ENCODE measurements at places on chromosomes 2 and 18.

- DNase-seq, result no peak
Measured at GRCh38 chr2:127086990-127087790, 19.8 kb downstream of the BIN1 start.

- no peak for DNase-seq
Measured at GRCh38 chr2:84451579-84451978, 7.5 kb downstream of the SUCLG1 start.

DNA sequence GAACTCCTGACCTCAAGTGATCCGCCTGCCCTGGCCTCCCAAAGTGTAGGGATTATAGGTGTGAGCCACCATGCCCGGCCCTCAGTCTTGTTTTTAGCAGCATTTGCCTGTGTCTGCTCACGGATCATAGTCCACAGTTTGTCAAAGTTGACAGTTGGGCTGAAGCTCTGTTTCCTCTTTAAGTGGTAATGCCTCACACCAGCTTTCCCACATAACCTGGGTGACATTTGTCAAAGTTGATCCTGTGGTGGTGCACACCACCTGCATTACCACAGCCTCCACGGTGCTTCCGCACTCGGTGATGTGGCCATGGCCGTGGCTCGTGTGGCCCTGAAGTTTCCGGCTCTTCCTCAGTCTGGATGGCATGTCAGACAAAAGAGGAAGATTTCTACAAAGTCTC is 27.1 kb downstream of the RAB31 start:
- DNase-seq, result no peak

DNA sequence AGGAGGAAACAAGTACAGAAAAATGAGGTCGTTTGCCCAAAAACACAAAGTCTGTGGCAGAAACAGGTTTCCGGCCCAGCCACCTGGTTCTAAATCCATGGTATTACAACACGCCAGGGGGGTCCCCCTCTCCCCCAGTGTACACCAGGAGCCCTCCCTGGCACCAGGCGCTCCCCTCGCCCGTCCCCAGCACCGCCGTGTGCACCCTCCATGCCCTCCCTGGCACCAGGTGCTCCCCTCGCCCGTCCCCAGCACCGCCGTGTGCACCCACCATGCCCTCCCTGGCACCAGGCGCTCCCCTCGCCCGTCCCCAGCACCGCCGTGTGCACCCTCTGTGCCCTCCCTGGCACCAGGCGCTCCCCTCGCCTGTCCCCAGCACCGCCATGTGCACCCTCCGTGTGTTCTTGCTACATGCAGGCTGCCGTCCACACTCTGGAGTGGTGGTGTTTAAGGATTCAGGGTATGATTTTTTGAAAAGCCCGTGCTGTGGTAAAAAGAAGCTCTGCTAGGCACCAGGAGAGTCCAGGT is 59.8 kb upstream of the NFATC1 start:
- DNase-seq, result no peak

- no peak for DNase-seq
Measured at GRCh38 chr2:205148755-205149154, 533.5 kb upstream of the NRP2 start.

DNA sequence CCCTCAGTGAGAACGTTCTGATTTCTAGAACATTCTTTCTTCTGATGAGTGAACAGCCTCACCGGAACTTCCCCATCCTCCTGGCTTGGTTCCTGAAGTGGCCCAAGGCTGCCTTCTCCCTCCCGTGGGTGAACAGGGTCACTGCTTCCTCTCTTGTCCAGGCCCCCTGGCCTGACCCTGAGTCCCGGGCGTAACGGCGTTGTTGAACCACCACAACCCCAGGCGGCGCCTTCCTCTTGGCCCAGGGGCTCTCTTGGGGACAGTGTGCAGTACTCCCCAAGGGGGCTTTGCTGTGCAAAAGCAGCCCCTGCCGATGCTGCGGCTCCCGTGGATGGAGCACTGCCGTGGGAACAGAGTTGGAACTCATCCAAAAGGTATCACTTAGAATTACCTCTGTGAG is 147.2 kb downstream of the TSN start:
- no peak for DNase-seq

DNA sequence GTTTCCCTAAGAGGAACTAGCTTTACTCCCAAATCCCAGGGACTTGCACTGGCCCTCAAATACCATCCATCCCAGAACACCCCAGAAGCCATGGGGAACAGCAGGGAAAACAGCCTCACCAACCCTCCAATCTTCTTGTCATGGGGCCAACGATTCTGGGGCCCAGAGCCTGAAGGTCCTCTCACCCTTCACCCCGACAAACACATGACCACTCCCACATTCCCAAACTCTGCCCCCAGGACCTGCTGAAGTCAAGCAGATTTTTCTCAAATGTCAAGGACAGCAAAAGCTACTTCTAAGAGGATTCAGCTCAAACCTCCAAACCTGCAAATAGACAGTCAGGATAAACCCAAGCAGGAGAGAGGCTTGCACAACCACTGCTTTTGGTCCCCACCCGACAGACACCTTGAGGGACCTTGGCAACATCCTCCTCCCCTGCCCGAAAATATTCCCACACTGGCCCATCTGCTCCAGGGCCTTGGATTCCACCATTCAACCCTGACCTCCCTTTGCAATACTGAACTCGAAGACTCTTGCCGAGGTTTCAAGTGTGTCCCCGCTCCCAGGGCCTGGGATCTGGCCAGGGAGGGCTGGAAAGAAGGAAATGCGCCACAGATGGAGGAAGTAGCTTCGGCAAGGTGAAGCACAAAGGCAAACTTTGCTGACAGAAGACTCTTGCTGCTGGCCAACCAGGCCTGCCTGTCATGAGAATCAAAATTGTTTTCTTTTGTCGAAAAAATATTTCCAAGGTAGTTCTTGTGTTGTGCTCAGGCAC is 143.3 kb downstream of the ZFP36L2 start:
- no peak for DNase-seq

DNA sequence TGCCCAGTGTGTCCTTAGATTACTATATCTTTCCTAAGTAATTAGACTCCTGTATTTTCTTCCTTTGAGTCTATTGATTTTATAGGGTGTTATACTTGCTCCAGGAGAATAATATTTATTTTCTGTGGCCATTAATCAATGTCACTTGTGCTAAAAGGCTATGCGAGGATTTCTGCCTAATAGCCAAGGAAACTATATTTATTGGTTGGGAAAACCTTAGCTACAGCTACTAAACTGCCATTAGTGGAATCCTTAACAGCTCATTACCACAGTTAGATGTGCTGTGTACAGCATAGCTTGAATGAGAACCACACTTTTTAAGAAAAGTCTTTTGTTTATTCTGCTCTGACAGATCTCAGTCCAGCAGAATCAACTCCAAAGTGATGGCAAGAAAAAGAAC is 537.3 kb downstream of the ERBB4 start:
- DNase-seq, result no peak

GRCh38 chr2:239517686-239518085 is 116.9 kb upstream of the HDAC4 start:
- no peak for DNase-seq

DNA sequence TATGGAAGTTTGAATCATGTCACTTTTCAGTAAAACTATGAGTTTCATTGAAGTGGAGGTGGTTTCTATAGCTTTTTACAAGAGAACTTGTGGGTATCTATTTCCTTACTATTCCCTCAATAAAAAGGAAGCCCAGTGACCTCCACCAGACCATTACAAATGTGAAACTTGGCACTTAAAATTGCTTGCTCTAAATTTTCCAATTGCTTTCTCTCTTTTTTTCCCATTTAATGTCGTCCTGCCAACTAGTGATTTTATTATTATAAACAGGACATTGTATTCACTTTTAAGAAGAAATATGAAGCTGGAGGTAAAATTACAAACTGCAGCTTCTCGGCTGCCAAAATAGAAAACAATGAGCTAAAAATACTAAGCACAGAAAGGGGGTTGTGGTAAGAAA is 208.2 kb upstream of the ALPP start:
- no peak for DNase-seq

DNA sequence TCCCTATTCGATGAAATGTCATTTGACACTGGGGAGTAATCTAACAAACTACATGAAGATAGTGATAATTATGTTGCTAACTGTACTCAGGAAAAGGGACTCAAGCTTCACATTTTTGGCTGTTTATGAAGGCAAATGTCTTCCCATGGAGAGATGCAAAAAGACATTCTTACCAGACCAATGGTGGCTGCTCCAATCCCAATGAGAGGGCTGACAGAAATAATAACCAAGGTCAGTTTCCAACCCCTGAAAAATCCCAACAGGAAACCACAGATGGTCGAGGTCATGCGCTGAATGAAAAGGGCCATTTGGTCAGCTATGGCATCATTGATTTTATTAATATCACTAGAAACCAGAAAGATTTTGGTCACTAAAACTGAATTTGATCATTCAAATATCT is 37.6 kb downstream of the ABCB11 start:
- DNase-seq, result no peak

DNA sequence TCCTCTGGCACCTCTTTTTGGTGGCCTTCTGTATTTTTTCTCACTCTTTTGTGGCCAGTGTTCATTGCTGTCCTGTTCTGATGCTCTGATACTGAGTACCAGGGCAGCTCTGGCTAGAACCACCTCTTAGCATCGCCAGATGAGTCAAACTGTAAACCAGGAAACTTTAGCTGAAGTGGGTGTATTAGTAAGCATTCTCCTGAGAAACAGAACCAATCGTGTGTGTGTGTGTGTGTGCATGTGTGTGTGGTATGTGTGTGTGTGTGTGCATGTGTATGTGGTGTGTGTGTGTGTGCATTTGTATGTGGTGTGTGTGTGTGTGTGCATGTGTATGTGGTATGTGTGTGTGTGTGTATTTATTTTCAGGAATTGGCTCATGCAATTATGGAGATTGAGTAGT is 166.3 kb upstream of the SKOR2 start:
- no peak for DNase-seq

DNA sequence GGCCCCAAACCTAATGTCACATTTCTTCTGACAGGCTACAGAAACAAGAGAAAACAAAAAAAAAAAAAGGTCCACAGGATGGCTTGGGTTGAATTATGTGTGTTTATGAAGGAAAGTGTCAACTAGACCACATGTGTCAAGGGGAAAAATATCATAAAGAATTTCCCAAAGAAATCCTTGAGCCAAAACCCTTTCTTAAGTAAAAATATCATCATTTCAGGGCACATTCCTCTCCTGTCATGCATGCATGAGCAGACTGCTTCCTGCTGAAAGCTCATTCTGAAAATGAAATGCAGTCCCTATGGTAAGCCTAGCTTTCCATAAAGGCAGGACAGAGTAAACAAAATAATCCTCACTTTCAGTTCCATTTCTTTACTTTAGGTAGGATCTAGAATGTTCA is 85.7 kb upstream of the RBBP8 start:
- no peak for DNase-seq

Measured in activated T-helper 9 cell treated with anti-CD3 and anti-CD28 coated beads, Interleukin-2, amount 50 U/mL, for 16 hours (primary cell).